Transverse colon (tissue), 4 donors: ENCODE measurements at places on chromosomes 4 and X. TPM values are rescaled to one million over a fixed set of nuclear protein-coding genes. Genes with fewer than 3 reads are reported as not detected.

The VGLL1 gene
- total RNA-seq: not detected

The GPC4 gene
- total RNA-seq: 7.8 TPM

GRCh38 chr4:13524504-13525243 is 19.6 kb downstream of the NKX3-2 start:
- H3K4me1 ChIP-seq: no peaks in the 10 kb centered on the region
- H3K36me3 ChIP-seq: no peaks in the 10 kb centered on the region
- H3K27ac ChIP-seq: no peak overlapping the region
- DNase-seq: no peak

- no peak overlapping the region for H3K4me3 ChIP-seq
- H3K27me3 ChIP-seq: no peaks in the 10 kb centered on the region
- H3K27ac ChIP-seq: no peak overlapping the region
- no peak for DNase-seq
Measured at GRCh38 chr4:150647008-150647407, 65.1 kb downstream of the MAB21L2 start.

The MCUB gene
- 11.6 TPM for total RNA-seq

The TMSB15C gene
- 2.2 TPM for total RNA-seq

The PROM1 gene
- total RNA-seq: 170 TPM

The CT45A5 gene
- not detected for total RNA-seq

- H3K4me1 ChIP-seq: no peaks in the 10 kb centered on the region
- no peaks in the 10 kb centered on the region for H3K27me3 ChIP-seq
- H3K4me3 ChIP-seq: no peak overlapping the region
- H3K36me3 ChIP-seq: no peaks in the 10 kb centered on the region
- no peak for DNase-seq
Measured at GRCh38 chrX:126551725-126552312, 795 bp downstream of the DCAF12L1 start.

DNA sequence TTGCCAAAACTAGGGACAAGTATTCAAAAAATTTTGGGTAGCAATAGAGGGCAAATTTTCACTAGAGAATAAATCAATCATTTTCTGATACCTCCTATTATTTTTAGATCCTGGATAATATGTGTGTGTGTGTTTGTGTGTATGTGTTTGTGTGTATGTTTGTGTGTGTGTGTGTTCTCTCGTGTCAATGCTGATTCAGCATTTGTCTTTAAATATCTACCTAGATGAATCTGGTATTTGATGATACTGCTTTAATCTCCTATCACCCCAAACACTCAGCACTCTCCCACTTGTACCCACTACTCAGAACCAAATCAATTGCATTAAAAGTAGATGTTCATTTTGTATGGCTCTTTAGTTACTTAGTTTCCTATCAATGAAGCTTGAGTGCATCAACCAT is 101.3 kb upstream of the NPFFR2 start:
- no peaks in the 10 kb centered on the region for H3K4me1 ChIP-seq
- no peaks in the 10 kb centered on the region for H3K27me3 ChIP-seq
- no peak overlapping the region for H3K27ac ChIP-seq
- no peaks in the 10 kb centered on the region for H3K36me3 ChIP-seq
- H3K4me3 ChIP-seq: no peak overlapping the region
- DNase-seq: no peak

DNA sequence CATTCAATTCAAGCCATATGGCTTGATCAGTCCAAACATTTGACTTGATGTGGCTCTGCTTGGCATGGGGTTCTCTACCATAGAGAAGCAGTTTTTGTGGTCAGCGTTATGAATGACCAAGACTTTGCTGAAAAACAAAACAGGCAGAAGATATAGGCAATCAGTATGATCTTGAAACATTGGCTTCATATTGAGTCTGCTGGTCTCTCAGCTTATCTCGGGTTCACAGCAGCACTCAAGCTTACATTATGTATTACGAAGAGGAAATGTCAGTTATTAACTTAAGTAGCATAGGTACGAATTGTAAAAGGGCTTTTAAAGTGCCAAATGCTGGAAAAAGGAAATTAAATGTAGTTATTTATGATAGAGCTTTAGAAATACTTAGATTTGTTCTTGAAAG is 99.0 kb downstream of the AFF2 start:
- H3K27me3 ChIP-seq: no peaks in the 10 kb centered on the region
- no peak overlapping the region for H3K4me3 ChIP-seq
- no peak overlapping the region for H3K27ac ChIP-seq

GRCh38 chr4:153426207-153426885 is 39.8 kb upstream of the TMEM131L start:
- H3K4me1 ChIP-seq: peaks cover 4% of the 10 kb centered on the region
- H3K36me3 ChIP-seq: no peaks in the 10 kb centered on the region
- H3K27me3 ChIP-seq: no peaks in the 10 kb centered on the region
- H3K4me3 ChIP-seq: no peak overlapping the region
